ENCODE measurements at places on chromosomes 1 and 21.

DNA sequence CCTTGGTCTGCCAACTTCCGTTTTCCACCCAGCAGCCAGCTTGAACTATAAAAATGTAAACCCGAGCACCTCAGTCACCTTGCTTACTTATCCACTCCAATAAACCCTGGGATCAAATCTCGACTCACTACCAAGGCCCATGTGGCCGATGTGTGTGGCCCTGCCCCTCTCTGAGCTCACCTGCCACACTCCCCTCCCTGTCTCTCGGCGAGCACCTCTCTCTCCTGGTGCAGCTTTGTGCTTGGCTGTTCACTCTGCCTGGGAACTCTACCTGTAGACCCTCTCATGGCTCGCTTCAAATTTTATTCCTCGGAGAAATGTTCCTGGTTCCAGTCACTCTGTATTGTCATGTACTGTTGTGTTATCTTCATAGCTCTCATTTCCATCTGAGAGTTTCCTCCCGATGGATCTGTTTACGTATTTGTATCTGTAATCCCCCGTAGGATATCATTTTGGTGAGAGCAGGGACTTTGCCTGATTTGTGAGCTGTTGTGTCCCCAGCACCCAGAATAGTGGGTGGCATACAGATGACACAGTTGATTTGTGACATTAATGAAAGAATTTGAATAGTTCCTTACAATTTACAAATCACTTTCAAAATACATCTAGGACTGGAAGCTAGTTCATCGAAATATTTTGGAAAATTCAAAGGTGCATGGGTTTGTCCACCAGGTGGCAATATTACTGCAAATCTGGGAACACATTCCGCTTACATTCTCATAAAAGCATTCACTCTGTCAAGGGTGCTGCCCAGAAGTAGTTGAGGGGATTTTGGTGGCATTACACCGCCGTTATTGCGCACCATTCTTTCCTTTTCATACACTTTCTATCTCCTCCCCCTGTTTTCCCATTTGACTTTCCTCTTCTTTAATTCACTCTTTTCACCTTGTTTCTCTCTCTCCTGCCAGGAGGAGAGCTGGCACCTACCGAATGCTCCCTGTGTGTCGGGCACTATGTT is 95.3 kb downstream of the ABCA4 start:
- DNase-seq = no peak

GRCh38 chr1:235776396-235776795 is 90.3 kb downstream of the LYST start:
- no peak for DNase-seq

DNA sequence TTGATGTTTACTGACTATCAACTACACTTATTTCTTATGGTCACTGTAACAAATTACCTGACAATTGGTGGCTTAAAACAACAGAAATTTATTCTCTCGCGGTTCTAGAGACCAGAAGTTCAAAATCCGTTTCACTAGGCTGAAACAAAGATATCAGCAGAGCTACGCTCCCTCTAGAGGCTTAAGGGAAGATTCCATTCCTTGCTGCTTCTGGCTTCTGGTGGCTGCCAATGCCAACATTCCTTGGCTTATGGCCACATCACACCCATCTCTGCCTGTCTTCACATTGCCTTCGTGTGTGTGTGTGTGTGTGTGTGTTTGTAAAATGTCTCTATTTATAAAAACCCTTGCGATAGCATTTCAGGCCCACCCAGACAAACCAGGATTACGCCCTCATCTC is 66.4 kb downstream of the LMX1A start:
- DNase-seq = no peak

DNA sequence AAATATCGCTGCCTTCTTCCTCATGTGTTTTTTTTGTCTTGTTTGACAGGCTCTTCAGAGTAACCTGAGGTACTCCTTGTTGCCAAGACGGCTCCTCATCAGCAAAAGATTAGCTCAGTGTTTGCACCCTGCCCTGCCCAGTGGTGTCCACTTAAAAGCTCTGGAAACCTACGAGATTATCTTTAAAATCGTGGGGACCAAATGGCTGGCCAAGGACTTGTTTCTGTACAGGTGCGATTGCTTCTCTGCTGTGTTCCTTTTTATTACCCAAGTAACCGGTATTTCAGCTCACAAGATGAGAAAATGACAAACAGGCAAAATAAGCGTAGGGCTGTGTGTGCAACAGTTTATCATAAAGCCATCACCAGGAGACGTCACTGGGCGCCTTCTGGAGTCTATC is 42.4 kb downstream of the DOP1B start:
- DNase-seq = no peak

GRCh38 chr1:99268021-99268420 is 3.7 kb downstream of the PLPPR4 start:
- no peak for DNase-seq

DNA sequence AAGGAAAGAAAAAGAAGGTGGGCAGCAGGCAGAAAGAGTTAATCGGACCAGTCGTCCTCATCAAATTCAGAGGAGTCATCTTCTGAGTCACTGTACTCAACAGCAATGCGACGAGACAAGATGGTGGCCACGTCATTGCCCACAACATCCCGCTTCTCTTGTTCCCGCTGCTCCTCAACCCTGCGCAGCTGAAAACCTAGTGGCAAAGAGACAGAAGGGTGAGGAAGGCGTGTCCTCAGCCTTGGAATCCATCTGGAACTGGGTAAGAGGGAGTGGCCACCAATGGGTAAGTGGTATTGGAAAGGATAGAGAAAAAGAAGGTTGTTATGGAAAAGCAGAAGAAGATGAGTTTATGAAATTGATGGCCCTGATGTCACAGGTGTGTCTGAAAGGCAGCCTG is 15.7 kb downstream of the GPR3 start:
- no peak for DNase-seq

GRCh38 chr1:178565586-178565985 is 52.7 kb downstream of the TEX35 start:
- no peak for DNase-seq

GRCh38 chr1:166133276-166133841 is 33.4 kb downstream of the FAM78B start:
- DNase-seq = no peak

GRCh38 chr1:227449741-227450441 is 113.5 kb upstream of the ZNF678 start:
- DNase-seq = no peak

All from activated effector memory CD4-positive, alpha-beta T cell treated with Interleukin-2 at 50 U/mL for 16 hours (primary cell).